Cortex of kidney (tissue), 1 donor: ENCODE measurements at places on chromosomes 1 and 21.

DNA sequence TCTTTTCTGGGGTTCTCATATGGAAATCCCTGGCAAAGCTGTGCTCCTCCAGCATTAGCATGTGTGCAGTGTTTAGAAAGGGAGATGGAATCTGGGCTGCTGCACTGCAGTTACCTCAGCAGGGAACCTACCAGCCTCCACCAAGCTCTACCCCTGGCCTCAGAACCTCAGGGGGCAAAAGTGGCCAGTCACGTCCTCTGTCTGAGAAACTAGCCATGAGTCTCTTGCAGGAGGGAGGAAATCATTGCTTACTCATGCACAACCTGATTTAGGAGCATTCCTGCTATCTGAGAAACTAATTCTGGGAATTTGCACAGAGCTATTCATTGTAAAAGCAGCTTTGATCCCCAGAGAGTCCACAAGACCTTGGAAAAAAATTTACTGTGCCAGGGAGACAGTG is 80.6 kb upstream of the IPO9 start:
- no peak for DNase-seq

DNA sequence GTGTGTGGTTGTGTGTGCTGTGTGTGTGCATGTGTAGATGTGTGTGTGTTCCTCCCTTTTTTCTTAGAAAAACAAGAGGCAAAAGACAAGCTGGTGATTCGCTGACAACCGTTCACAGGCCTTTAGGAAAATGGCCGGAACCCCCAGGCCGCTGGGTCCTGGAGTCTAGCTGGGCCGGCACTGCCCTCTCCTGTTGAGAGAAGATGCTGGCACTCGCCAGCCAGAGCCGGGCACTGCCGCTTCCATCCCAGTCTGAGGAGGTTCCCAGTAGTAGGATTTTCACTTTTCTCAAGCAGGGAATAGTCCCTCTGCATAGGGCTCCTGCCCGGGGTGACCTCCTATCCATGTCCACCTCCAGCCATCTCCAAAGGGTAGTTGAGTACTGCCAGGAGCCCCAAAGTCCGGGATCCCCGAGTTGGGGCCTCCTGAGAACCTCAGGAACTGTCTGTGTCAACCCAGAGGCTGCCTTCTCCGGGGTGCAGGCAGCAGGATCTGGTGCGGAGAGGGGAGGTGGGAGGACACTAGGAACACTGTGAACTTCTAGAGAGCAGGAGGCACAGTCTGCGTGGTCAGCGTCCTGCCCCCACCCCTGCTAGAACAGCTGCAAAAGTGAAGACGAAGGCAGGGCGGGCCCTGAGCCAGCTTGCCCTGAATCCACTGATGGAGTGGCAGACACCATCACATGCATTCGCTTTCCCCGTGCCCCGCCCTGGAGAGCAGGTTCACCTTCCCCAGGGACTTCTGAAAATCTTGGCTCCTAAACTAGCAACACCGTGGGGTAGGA is 44.1 kb upstream of the ARHGEF16 start:
- no peak for DNase-seq

- no peak for DNase-seq
Observed at GRCh38 chr1:163444665-163445064, 122.9 kb downstream of the NUF2 start.

- no peak for DNase-seq
Observed at GRCh38 chr1:218524526-218524925, 179.4 kb downstream of the TGFB2 start.

GRCh38 chr1:193456811-193457280 is 270.4 kb upstream of the B3GALT2 start:
- DNase-seq, result no peak

- no peak for DNase-seq
Observed at GRCh38 chr1:49028396-49028795, 251.7 kb upstream of the BEND5 start.

GRCh38 chr1:212119863-212120262 is 84.3 kb downstream of the DTL start:
- no peak for DNase-seq

- no peak for DNase-seq
Observed at GRCh38 chr1:31781756-31782371, 17.7 kb upstream of the ADGRB2 start.

- DNase-seq, result no peak
Observed at GRCh38 chr1:27660300-27660835, 11.6 kb downstream of the IFI6 start.

DNA sequence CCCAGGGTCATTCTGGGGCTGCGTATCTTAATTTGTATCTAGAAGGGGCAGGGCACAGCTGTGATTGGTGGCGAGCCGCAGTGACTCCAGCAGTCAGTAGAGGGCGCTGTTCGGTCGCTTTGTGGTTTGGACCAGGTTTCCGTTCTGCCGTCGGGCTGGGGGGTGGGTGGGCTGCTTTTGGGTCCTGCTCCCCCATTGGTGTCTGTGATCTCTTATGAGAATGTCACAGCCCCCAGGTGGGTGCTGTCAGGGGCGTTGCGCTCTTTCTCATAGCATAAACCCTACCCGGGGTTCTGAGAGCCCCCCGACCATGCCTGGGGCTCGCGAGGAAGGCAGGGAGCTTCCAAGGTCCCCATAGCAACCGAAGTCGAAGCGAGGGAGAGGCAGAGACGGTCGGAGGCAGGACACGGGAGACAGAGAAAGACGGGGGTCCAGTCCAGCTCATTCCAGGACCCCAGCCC is 5.4 kb downstream of the TFF3 start:
- DNase-seq, result no peak

DNA sequence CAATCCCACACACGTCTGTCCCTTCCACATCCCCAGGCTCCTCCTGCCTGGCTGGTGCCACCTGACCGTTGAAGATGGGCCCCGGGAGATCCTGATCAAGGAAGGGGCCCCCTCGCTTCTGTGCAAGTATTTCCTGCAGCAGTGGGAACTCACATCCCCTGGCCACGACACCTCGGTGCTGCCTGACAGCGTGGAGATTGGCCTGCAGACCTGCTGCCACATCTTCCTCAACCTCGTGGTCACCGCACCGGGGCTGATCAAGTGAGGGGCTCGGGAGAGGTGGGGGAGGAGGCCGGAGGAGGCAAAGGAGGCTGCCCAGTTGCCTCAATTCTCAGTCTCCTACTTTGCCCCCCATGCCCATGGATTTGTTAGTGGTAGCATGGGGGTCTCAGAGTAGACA is 5.6 kb downstream of the NCDN start:
- DNase-seq, result no peak

GRCh38 chr1:1406101-1406820 is 832 bp downstream of the MRPL20 start:
- DNase-seq, result no peak

DNA sequence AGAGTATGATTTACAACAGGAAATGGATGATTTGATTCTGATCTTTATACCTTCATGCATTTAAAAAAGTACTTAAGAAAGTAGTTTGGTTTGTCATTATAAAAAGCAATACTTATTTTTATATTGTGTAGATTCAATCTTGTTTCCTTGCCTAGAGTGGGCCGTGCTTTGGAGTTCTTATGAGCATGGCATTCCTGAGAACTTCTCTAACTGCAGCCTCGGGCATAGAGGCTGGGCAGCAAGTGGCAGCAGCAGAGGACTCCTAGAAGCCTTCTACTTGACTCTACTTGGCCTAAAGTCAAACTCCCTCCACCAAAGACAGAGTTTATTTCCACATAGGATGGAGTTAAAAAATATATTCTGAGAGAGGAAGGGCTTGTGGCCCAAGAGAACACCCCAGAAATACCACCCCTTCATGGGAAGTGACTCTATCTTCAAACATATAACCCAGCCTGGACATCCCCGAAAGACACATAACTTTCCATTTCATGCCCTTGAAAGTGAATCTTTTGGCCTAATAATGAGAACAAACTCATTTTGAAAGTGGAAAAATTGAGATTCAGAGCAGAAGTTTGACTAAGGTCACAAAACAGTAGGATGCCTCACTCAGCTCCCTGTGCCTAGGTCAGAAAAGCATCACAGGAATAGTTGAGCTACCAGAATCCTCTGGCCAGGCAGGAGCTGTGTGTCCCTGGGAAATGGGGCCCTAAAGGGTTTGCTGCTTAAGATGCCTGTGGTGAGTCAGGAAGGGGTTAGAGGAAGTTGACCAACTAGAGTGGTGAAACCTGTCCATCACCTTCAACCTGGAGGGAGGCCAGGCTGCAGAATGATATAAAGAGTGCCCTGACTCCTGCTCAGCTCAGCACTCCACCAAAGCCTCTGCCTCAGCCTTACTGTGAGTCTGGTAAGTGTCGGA is at the start of gene IVL:
TSS of gene IVL (plus strand) at position 861 of the 916 bp plus-strand sequence. CDS start 1,252 bp downstream, outside the sequence.
- no peak for DNase-seq

DNA sequence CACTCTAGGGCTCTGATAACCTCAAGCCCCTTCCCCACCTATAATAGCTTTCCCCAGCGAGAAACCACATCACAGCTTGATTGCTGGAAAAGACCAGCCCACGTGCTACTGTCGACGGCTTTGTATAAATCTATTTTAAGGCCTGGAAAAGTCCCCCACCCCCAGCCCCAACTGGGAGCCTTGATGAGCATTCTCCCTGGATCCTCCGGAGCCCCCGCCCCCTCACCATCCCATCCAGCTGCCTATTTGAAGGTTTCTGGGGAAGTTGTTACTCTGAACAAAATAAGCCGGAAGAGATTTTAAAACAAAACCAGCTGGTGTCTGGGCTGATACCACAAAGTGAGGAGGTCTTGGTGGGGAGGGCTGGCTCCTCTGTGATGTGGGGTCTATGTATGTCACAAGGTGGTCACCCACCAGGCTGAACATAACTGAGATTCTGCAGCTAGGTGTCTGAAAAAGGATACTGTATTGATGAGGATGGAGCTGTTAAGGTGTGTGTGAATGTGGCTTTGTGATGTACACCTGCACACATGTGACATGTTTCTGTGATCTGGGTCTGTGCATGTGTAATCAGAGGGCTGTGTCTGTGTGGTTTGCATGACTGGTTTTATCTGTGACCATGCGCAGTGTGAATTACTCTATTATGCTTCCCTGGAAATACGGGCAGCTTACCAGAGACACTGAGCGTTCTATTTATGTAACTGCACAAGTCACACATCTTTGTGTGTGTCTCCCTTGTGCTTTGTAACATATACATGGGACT is 25.0 kb downstream of the RIMS3 start:
- DNase-seq, result no peak

- DNase-seq, result no peak
Observed at GRCh38 chr1:14612256-14612655, 13.8 kb downstream of the KAZN start.

GRCh38 chr1:5995871-5996630 is 3.8 kb upstream of the NPHP4 start:
- DNase-seq, result no peak

- no peak for DNase-seq
Observed at GRCh38 chr1:238701024-238701423, 685.3 kb upstream of the CHRM3 start.

DNA sequence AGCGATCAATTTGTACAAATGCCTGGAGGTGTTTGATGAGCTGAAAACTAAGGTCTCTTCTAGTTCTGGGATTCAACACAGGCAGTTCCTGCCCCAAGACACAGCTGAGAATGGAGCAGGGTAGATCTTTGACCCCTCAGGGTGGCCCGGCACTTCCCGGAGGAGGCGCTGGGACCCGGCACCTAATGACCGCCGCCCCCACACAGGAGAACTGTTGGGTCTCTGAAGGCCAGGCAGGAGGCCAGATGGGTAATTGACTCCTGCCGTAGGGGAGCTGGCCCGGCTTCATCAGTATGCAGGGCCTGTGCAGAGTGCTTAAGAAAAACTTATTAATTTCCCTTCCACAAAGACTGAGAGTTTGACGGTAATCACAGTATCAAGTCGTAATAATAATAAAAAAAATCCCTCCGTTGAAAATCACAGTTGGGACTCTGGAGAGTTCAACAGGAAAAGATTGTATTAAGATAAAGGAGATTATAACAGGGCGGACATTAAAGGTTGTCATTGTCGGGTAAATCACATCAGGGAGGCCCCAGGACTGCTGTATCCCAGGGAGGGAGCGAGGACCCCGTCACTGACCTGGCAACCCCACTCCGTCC is 51.7 kb downstream of the UBIAD1 start:
- DNase-seq, result no peak

GRCh38 chr1:231376101-231376500 is 38.0 kb downstream of the SPRTN start:
- no peak for DNase-seq

- DNase-seq, result no peak
Observed at GRCh38 chr1:78351551-78352216, 139.1 kb upstream of the PTGFR start.

DNA sequence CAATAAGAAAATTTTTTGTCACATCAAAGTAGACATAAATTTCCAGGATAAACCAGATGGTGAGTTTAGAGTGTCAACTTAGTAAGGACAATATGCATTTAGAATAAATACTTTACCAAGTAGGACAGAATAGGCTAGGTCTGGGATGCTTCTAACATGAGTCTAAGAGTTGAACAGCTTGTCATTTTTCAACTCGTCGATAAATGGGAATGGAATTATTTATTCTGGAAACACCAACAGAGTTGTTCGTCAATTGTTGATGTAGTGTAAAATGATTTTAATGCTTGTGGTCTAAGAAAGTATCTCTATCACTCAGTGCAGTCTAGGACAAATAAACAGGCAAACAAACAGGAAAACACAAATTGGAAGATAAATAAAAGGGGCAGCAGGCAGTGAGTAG is 358.4 kb upstream of the ST6GALNAC5 start:
- no peak for DNase-seq

- no peak for DNase-seq
Observed at GRCh38 chr1:32047701-32048100, 25.0 kb upstream of the TMEM39B start.

DNA sequence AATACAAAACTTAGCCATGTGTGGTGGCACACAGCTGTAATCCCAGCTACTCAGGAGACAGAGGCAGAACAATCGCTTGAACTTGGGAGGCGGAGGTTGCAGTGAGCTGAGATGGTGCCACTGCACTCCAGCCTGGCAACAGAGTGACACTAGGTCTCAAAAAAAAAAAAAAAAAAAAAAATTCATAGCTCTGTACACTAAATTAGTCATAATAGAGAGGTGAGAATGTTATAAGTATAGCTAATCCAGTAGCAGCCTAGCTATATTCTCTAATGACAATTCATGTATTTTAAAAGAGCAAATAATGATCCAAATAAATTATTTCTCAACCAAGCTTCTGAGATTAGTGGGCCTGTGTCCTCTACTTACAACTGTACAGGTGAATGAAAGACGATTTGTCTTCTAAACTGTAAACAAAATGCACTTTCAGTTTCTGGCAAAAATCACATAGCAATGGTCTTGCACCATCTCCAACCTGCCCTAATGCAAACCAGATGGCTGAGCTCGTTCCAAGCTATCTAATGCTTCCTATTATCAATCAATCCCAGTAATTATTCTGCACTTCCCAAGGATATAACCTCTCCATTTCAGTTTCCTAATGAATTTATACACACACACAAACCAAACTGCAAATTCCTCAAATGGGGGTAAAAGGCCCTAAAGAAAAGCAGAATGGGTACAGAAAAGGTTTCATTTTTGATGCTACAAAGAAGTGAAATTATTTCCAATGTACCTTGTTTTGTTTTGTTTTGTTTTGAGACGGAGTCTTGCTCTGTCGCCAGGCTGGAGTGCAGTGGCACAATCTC is 56.5 kb downstream of the GATAD2B start:
- DNase-seq, result no peak

GRCh38 chr1:75202751-75203150 is 68.6 kb downstream of the LHX8 start:
- no peak for DNase-seq

GRCh38 chr1:76939817-76940216 is 72.5 kb downstream of the ST6GALNAC5 start:
- DNase-seq, result no peak

GRCh38 chr1:119318466-119319309 is 49.9 kb upstream of the HAO2 start:
- no peak for DNase-seq

- no peak for DNase-seq
Observed at GRCh38 chr1:215156232-215156631, 73.7 kb downstream of the KCNK2 start.
